ENCODE measurements at places on chromosomes 4 and X. TPM values are rescaled to one million over a fixed set of nuclear protein-coding genes. Genes with fewer than 3 reads are reported as not detected.

GRCh38 chrX:119887721-119888425 is 7.8 kb upstream of the AKAP14 start:
- H3K27ac ChIP-seq = no peak overlapping the region
- H3K27me3 ChIP-seq = no peaks in the 10 kb centered on the region
- no peak overlapping the region for H3K4me3 ChIP-seq
- H3K36me3 ChIP-seq = no peaks in the 10 kb centered on the region
- peak; percentile 70 for DNase-seq

DNA sequence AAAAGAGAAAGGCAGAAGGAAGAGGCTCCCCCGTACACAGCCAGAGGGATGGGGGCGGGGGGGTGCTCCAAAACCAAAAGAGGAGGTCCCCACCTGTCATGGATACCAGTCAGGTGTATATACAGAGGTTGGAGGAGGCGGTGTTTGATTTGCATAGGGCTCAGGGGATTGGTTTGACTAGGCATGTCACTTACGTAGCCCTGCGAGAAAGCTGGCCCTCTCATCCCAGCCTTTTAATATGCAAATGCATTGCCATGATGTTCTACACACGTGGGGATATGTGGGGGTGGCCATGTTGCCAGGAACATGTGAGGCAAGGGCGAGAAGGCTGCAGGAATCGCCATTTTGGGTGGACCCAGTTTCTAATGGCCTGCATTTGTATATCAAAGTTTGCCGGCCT is 38.6 kb downstream of the TMEM150C start:
- DNase-seq = no peak
- no peak overlapping the region for H3K27ac ChIP-seq
- no peaks in the 10 kb centered on the region for H3K36me3 ChIP-seq
- no peaks in the 10 kb centered on the region for H3K27me3 ChIP-seq
- no peak overlapping the region for H3K4me3 ChIP-seq

DNA sequence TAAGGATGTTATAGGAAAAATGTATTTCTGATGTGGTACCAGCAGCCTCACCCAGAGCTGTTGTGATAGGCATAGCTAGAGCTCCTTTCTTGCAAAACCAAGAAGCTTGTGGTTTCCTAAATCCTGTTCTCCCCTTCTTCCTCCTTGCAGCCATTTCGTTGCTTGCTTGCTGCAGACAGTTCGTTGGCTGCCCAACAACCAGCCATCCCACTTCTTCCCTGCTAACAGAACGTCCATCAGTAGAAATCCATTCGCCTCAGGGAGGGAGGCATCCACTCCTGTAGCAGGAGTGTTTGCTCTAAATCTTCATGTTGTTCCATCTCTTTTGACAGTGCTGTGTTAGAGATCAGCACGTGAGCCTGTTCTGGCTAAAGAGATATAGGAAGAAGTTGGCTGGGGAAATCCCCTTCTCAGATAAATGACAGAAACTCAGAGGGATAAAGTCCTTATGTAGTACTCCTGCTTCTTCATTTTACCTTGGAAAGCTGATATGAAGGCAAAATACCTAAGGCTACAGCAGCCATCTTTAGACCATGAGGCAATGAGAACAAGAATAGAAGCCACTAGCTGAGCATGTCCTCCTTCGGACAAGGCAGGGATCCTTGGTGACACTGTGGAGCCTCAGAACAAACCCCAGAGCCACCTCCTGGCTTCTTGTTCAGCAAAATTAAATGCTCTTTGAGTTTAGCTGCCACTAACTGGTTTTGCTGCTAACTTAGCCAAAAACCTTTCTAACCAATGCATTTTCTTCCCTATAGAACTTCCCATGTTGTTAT is 68.4 kb upstream of the RELL1 start:
- no peak overlapping the region for H3K27ac ChIP-seq
- H3K27me3 ChIP-seq = no peaks in the 10 kb centered on the region
- no peaks in the 10 kb centered on the region for H3K4me1 ChIP-seq
- DNase-seq = no peak
- H3K36me3 ChIP-seq = no peaks in the 10 kb centered on the region

GRCh38 chr4:100949350-100949935 is 397.9 kb downstream of the PPP3CA start:
- H3K4me3 ChIP-seq = no peak overlapping the region
- no peaks in the 10 kb centered on the region for H3K4me1 ChIP-seq
- H3K36me3 ChIP-seq = no peaks in the 10 kb centered on the region
- DNase-seq = no peak
- no peak overlapping the region for H3K27ac ChIP-seq

DNA sequence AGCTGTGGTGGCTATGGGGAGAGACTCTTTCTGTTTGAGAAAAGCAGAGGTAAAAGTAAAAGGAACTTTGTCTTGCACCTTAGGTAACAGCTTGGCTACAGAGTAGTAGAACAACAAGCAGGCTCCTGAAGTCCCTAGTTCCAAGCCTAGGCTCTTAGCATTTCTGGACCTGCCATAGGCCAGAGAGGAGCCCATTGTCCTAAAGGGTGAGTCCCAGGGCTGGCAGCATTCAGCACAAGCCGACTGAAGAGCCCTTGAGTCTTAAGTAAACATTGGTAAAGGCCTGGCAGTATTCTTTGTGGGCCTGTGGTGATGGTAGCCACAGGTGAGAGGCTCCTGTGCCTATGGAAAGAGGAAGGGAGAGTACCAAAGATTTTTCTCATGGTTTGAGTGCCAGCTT is 38.2 kb downstream of the CSN3 start:
- H3K27ac ChIP-seq = no peak overlapping the region
- H3K36me3 ChIP-seq = no peaks in the 10 kb centered on the region
- no peak for DNase-seq
- H3K27me3 ChIP-seq = no peaks in the 10 kb centered on the region

GRCh38 chrX:66013194-66013816 is 26.6 kb downstream of the VSIG4 start:
- no peak overlapping the region for H3K4me3 ChIP-seq
- no peak overlapping the region for H3K27ac ChIP-seq
- no peaks in the 10 kb centered on the region for H3K4me1 ChIP-seq
- no peaks in the 10 kb centered on the region for H3K36me3 ChIP-seq
- no peaks in the 10 kb centered on the region for H3K27me3 ChIP-seq
- no peak for DNase-seq

GRCh38 chr4:98261405-98262291 is 464 bp downstream of the RAP1GDS1 start:
- peak; percentile 78 for DNase-seq
- H3K4me3 ChIP-seq = peak overlapping the region; percentile 97
- peak overlapping the region; percentile 97 for H3K27ac ChIP-seq
- H3K4me1 ChIP-seq = peaks cover 23% of the 10 kb centered on the region
- H3K36me3 ChIP-seq = no peaks in the 10 kb centered on the region

DNA sequence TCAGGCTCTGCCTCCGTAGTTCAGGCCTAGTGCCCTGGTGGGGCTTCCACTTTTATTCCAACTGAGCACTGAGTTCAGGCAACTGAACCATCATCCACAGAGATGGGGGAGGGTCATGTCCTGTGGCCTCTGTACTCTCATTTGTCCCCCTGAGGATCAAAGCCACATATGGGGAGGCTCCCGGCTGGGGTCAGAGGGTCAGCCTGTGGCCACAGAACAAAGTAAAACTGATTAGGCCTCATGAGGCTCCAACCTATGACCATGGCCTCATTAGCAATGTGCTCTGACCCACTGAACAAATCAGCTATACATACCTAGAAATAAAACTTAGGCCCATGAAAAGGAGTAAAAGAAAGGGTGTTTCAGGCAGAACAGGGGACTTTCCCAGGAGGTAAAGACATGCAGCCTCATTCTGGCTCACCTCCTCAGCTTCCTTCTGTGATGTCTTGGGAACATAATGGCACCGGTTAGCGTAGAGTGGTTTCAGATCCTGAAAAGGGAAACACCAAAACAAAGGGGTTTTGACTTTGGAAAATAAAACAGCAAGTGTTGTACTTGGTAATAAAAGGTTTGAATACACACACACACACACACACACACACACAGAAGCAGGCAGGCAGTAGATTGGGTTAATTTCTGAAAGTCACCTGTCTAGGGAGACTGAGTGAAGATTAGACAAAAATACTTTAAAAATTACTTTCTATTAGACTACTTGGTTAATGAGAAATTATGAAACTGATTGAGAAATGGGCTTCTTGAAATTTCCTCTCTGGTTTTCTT is 24.3 kb downstream of the TMEM255A start:
- H3K27ac ChIP-seq = no peak overlapping the region
- H3K4me3 ChIP-seq = no peak overlapping the region
- no peaks in the 10 kb centered on the region for H3K27me3 ChIP-seq
- no peaks in the 10 kb centered on the region for H3K36me3 ChIP-seq

DNA sequence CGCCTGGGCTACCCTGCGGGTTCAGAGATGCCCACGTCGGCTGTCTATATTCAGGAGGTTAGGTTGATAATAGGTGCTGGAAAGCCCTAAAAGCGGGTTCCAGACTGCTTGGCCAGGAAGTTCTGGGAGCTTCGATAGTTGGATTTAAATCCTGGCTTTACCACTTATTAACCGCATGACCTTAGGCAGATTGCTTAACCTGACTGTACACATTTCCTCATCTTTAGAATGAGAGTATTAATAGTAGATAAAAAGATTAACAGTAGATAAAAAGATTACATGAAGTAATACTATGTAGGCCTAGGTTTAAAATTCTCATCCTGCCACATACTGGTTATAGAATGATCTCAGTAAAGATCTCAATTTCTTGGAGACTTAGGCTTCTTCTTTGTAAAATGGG is 75.0 kb upstream of the ESX1 start:
- H3K4me3 ChIP-seq = no peak overlapping the region
- no peaks in the 10 kb centered on the region for H3K4me1 ChIP-seq
- no peak overlapping the region for H3K27ac ChIP-seq
- no peaks in the 10 kb centered on the region for H3K27me3 ChIP-seq
- no peaks in the 10 kb centered on the region for H3K36me3 ChIP-seq
- DNase-seq = no peak

DNA sequence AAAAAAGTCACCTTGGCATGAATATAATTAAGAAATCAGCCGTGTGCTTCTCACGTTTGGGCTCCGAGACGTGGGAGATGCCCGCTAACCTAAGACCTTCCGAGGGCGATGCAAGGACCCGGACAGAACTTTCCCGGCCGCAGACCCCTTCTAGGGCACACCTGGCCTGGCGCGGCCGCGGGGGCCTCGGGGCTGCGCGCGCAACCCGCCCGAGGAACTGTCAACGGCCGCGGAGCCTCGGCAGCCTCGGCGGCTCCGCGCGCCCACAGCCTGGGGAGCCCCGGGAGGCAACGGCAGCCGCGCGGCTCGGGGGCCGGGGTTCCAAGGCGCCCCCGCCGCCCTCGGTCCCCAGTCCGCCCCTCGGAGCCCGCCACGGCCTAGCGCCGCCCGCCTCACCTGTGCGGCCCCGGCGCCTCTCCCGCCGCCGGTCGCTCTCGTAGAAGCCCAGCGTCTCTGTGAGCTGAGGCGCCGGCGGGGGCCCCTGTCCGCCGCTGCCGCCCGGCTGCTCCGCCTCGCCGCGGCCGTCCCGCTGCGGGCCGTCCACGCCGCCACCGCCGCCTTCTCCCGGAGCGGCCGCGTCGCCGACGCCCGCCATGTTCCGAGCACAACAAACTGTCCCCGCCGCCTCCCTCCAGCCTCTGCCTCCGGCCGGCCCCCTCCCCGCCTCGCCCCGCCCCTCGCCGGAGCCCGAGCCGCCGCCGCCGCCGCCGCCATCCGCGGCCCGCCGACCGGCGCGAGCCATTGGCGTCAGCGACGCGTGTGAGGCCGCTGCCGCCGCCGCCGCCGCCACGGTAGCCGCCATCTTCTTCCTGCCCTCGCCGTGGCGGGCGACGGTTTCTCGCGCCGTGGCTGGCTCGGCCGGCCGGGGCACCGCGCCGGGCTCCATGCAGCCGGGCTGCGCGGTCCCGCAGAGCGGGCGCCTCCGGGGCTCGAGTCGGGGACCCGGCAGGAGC is at the start of gene TAPT1:
Gene TAPT1 (minus strand): TSS at position 609 of the 953 bp plus-strand sequence. CDS start 14 bp downstream, at position 595.
- H3K4me3 ChIP-seq = peak within 1 kb of the TSS; percentile 85
- H3K4me1 ChIP-seq = no peaks in the 10 kb centered on the region
- H3K27ac ChIP-seq = peak within 1 kb of the TSS; percentile 95
- H3K27me3 ChIP-seq = no peaks in the 10 kb centered on the region

- DNase-seq = no peak
- H3K4me3 ChIP-seq = no peak overlapping the region
- no peaks in the 10 kb centered on the region for H3K4me1 ChIP-seq
- H3K27me3 ChIP-seq = no peaks in the 10 kb centered on the region
- H3K36me3 ChIP-seq = no peaks in the 10 kb centered on the region
Measured at GRCh38 chrX:123358457-123358856, 174.4 kb downstream of the GRIA3 start.

DNA sequence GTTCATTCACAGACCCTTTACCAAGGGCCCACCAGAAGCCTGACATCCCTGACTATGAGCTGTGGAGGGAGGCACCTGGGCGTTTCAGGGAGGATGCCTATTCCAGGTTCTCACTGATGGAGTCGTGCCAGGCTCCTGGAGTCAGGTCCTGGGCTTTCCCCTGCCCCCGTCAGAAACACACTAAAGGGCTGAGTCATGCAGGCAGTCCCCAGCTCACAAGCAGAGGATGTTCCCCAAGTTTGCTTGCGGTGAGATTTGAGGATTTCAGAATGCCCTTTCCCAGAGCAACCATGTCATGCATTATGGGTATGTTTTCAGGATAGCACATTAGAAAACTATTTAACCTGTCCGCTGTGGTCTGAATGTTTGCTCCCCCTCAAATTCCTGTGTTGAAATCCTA is 45.2 kb downstream of the FHDC1 start:
- no peak overlapping the region for H3K27ac ChIP-seq
- no peaks in the 10 kb centered on the region for H3K4me1 ChIP-seq
- H3K4me3 ChIP-seq = no peak overlapping the region
- H3K36me3 ChIP-seq = no peaks in the 10 kb centered on the region

DNA sequence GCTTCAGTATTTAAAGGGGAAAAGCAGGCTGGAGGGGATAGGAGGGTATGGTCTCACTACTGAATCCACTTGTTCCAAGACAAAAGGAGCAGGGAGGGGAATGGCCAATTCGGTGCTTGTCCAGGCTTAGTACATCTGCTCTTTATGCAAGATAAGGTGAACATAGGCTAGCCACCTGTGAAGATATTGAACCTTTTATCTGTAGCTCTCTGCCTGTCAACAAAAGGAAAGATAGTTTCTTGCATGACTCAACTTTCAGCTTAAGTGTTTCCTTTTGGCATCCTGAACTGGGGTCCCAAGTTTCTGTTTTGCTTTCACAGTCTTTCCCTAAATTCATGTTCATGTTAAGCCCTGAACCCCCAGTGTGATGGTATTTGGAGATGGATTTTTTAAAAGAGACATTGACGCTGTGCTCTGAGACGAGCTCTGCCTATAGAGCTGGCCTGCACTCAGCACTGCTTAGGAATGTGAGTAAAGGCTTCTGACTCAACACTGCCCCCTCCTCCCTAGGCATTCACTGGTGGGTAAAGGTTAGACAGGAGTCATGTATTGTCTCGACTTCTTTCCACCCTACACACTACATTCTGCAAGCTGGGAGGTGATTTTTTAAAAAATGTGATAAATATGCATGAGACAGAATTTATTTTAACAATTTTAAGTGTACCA is 28.2 kb downstream of the FAM149A start:
- H3K27ac ChIP-seq = no peak overlapping the region
- no peak overlapping the region for H3K4me3 ChIP-seq
- DNase-seq = no peak
- no peaks in the 10 kb centered on the region for H3K27me3 ChIP-seq

ERCC6L gene
- total RNA-seq = not detected

ADAMTS3 gene
- total RNA-seq = 1.9 TPM

CXCL6 gene
- total RNA-seq = 9.6 TPM

CFAP299 gene
- total RNA-seq = not detected

TNMD gene
- not detected for total RNA-seq

RHOH gene
- total RNA-seq = 0.68 TPM

TBC1D8B gene
- total RNA-seq = 5.4 TPM

IL3RA gene
- 6.8 TPM for total RNA-seq

CXCL11 gene
- total RNA-seq = not detected

CENPVL3 gene
- not detected for total RNA-seq

GC gene
- not detected for total RNA-seq

STPG2 gene
- 0.71 TPM for total RNA-seq

NAP1L2 gene
- total RNA-seq = 6.1 TPM

AKAP14 gene
- not detected for total RNA-seq

TEX13C gene
- not detected for total RNA-seq

PDZD4 gene
- 16.6 TPM for total RNA-seq

POU4F2 gene
- total RNA-seq = not detected
